ENCODE measurements at places on chromosomes 3 and 15. TPM values are rescaled to one million over a fixed set of nuclear protein-coding genes. Genes with fewer than 3 reads are reported as not detected.

EPHA3 gene
- 23.5 TPM for total RNA-seq

FAM3D gene
- total RNA-seq, result 1.7 TPM

ADAMTSL3 gene
- total RNA-seq, result 39.2 TPM

GRCh38 chr3:38150780-38151528 is 12.5 kb downstream of the MYD88 start:
- no peak for DNase-seq

- DNase-seq, result no peak
These were observed 2.3 kb upstream of the TEX264 start for GRCh38 chr3:51668756-51669155.

All from sigmoid colon (tissue), 7 donors.